ENCODE measurements at places on chromosomes 3 and 15.

DNA sequence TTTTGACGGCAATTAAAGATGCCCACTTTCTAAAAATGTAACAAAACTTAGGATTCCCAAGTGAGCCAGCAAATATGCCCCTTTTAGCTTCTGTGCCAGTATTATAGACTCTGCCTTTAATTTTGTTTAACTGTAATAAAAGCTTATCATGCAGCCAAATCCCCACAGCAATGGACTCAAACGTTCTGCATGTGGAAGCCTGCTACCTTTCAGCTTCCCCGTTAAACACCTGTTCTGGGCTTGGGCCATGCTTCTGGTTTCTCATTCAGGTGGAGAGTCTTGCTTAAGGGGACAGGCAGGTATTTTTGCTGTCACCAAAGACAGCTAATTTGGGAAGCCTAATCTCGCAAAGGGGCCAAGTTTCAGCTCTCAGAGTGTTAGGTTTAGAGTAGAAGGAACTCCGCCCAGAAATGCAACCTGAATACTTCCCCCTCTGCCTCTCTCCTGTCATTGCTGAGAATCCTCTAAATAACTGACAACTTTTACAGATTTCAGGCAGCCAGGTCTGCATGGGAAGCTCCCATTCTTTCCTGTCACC lies 399.4 kb upstream of the ATP11B start:
- DNase-seq: no peak

DNA sequence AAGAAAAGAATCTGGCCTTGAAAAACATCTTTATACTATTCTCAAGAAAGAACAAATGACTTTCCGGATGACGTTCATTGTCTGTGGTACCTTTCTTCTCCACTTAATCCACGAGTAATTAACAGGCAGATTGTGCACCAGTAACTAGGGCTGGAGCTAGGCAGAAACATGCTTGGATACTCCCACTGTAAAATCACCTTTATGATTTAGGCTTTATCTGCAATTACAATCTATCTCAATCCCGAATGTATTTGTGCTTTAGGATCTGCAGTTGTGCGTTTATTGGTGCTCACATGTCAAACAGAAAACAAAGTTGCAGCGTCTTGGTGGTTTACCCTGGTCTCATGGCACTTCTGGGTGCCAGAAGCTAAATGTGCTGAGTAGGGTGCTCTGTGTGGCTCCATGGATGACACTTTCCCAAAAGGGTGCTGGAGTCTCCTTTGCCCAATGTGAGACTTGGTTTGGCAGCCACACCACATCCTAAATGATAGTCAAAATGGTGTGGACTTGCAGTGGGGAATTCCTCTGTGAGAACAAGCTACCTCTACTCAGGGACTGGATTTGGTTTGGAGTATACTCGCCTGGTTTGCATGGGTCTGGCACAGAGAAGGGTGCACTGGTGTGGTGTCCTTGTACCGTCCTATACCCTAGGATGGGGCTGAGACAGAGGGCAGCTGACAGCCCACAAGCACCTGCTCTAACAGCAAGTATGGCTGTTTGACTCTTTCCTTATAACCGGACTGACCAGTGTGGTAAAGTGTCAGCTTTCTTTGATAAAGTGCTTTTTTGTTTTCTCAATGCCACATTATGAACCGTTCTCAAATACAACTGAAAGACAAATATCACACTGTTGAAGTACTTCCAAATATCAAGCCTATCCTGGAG lies 7.7 kb downstream of the SERP1 start:
- DNase-seq: no peak

GRCh38 chr15:66704803-66705153 lies 2.7 kb downstream of the SMAD6 start:
- no peak for DNase-seq

GRCh38 chr3:30505866-30506520 lies 100.4 kb upstream of the TGFBR2 start:
- DNase-seq: no peak

GRCh38 chr3:19931180-19931692 lies 2.8 kb downstream of the EFHB start:
- DNase-seq: peak; percentile 93

DNA sequence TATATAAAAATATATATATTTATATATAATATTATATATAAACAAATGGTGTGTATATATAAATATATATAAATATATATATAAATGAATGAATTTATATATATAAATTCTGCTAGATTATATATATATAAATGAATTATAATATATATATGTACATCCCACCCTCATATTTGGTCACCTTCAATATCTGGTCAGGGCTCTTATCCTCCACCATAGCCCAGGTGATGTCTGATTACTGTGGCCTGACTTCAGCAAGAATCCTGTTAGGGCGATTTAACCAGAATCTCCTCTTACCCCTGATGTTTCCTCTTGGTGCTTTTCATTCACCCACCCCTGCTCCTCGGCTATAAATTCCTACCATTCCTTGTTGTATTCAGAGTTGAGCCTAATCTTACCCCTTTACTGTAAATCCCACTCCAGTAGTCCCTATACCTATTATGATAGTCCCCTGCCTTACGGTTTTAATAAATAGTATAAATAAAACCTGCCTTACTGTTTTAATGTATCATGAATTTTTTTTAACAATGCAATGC lies 439.6 kb downstream of the PLOD2 start:
- no peak for DNase-seq

Measured in MV-4-11 (cell line).